ENCODE measurements at places on chromosomes 13 and 19.

DNA sequence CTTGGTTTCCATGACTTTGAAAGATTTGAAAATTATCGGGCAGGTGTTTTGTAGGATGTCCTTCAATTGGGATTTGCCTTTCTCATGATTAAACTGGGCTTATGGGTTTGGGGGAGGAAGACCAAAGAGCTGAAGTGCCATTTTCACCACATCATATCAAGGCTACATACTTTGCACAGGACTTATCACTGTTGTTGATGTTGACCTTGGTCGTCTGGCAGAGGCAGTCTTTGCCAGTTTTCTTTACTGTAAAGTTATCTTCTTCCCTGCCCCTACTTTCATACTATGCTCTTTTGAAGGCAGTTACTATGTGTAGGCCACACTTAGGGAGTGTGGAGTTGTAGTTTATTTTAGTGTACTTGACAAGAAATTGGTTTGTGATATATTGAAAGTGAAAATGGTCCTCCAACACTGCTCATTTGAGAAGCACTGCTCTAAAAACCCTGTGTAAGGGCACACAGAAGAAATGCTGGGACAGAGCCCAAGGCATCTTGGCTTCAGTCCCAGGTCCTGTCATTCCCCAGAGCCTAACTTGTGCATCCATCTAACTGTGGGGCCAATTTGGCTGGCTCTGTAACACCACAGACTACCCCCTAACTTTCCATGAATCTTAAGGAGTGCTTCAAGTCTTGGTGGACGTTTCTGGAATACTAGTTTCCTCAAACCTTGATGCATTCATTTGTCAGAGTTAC, 384.9 kb downstream of the KCNRG start:
- DNase-seq, result no peak

DNA sequence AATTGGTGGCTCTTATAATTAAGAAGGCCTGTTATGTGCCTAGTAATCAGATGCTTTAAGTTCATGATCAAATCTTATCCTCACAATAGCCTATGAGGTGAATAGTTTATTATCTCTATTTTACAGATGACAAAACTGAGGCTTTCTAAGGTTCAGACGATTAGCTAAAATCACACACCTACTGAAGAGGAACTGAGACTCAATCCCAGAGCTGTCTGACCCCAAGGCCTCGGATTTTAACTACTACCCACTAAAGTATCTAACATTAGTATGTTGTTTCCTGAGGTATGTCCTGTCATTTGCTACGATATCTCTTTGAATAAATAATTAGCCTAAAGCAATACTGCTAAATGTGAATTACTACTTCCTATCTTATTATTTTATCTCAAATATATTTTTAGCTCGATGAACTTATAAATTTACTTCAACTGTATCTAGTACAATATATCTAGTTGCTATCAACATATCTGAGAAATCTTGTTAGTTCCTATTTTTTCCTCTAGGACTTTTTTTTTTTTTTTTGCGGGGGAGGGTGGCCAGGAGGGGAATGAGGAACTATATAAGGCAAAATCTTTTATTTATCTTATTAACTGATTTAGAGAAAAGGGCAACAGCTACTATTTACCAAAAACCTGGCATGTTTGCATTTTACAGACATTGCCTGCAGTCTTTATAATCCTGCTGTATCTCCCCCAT, 118.5 kb downstream of the ABCC4 start:
- DNase-seq, result no peak

DNA sequence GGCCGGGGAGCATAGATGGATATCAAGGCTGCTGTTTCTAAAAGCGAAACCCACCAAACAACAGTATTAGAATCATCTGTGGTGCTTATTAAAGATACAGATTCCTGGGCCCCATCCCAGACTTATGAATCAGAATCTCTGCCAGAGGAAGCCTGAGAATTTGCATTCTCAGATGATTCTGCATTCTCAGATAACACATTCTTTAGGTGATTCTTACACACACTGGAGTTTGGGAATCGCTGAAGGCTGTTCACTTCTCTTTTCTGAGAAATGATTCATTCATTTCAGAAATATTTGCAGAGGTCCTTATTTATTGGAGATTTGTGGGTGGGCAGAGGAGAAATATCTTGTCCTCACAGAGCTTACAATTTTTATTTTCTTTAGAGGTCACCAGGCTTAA, 24.4 kb downstream of the ALOX5AP start:
- no peak for DNase-seq

DNA sequence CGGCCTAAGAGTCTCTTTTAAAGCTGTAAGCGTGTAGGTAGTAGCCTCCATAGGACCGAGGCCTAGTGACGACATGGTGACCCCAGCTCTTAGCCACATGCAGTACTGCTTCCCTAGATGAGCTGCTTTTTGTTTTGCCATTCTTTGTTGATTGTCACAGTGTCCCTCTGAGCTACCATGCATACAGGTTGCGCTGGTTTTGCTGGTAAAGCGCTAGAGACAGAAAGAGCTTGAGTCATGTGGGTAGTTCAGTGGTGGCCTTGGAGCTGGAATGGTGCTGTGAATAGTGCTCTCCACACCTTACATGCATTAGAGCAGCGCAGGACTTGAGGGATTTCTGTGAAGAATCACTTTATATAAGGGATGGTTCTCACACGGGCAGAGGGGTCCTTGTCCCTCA, 5.1 kb downstream of the HNRNPM start:
- DNase-seq, result no peak

- no peak for DNase-seq
Observed at GRCh38 chr13:108850691-108851090, 221.3 kb downstream of the MYO16 start.

DNA sequence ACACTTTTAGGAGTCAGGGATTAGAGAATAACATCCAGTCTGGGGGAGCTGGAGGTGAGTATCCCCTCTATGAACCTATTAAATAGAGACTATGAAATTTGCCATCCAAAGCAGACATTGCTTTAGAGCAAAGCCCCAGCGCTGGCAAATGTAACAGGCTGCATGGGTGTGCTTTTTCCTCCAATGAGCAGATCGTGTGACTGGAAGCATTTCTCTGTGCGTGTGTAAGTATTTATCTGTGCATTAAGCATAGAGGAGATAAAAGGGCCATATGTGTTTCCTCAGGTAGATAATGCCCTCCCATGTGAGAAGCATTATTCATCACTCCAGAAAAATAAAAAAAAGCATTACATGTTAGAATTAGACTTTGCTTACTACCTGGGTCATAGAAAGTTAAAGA, 924 bp downstream of the TNFSF13B start:
- DNase-seq, result no peak

DNA sequence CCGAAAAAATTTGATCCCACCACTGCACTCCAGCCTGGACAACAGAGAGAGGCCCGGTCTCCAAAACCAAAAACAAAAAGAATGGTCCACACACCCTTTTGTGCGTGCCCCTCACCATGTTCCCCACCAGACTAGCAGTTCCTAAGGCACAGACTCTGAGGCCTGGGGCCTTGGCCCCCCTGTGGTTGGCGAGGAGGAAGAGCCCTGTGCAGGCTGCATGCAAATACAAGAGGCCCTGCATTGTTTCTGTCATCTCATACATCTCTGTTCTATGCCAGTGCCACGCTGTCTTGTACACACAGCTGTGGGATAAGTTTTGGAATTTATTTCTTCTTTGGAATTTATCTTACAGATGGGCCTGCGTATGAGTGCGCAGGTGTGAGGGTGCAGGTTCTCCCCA, 4.7 kb upstream of the YJEFN3 start:
- DNase-seq, result no peak

GRCh38 chr13:102999499-102999898, 66.7 kb downstream of the SLC10A2 start:
- no peak for DNase-seq

GRCh38 chr19:49890349-49891311, 6.1 kb downstream of the IL4I1 start:
- peak; percentile 35 for DNase-seq

DNA sequence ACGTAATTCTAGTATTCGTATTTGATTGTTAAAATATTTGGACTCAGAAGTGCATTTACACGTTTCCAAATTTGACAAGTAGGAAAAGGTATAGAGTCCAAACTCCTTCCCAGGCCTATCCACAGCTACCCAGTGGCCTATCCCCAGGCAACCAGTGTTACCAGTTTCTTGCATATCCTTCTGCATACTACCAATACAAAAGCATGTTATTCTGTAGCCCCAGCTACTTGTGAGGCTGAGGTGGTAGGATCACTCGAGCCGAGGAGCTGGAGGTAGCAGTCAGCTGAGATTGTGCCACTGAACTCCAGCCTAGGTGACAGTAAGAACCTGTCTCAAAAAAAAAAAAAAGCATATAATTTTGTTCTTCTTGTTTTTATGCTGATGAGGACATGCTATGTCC, 67.1 kb downstream of the LRCH1 start:
- no peak for DNase-seq

- peak; percentile 71 for DNase-seq
Observed at GRCh38 chr19:12884926-12885748, 1.9 kb downstream of the KLF1 start.

- no peak for DNase-seq
Observed at GRCh38 chr13:111480976-111481375, 160.5 kb downstream of the TEX29 start.

GRCh38 chr13:76596216-76596615, 290.0 kb downstream of the KCTD12 start:
- DNase-seq, result no peak

- no peak for DNase-seq
Observed at GRCh38 chr19:43527860-43528622, 1.0 kb upstream of the ETHE1 start.
